Cardiac septum (tissue), 1 donor: ENCODE measurements at places on chromosomes 12 and 14.
A peak's percentile ranks its signal among the peaks of the same experiment; 100 is the strongest.

- DNase-seq: peak; percentile 83
Observed at GRCh38 chr14:68397371-68397811, 395.5 kb downstream of the ZFP36L1 start.

GRCh38 chr14:50871228-50871627, 625 bp upstream of the ABHD12B start:
- no peak for DNase-seq

DNA sequence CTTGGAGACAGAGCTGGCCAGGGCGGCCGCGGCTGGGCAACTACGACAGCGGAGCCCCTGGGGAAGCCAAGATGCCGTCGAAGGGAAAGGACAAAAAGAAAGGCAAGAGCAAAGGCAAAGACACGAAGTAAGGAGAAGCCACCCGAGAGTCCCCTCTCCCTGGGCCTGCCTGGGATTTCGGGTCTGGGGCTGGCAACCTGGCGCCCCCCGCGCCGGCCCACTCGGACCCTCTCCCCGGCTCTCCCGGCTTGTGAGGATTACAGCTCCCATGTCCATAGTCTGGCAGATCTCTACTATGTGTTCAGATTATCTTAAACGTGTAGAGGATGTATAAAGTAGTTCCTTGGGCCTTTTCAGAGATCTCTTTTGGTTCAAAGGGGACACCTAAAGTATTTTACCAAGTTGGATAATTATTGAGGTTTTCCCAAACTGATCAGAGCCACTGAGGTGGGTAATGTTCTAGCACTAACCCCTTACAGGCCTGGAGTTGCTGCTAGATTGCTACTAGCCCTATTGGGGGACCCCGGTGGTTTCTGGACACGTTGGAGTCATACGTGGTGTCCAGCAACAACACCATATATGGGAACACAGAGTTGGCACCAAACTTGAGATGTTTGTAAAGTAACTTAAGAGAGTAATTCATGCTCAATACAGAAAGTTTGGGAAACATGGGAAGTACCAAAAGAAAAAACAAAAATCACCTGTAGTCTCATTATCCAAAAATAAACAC, 424 bp downstream of the BBOF1 start:
- DNase-seq: no peak

DNA sequence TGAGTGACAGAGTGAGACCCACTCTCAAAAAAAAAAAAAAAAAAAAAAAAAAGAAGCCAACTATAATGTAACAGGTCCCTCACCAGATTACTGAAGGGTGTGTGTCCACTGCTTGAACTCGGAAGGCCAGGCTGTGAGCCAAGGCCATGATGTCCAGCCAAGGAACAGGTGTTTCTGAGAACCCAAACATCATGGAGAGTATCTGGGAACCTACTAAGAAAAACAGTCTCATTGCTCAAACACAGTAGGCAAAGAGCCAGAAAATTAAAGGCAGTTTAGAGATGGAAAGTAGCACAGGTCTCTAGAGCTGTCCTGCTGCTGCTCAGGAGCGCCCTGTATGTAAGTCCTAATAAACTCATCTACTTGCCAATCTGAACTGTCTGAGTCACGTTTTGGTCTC, 12.5 kb upstream of the MAP4K5 start:
- DNase-seq: no peak

- no peak for DNase-seq
Observed at GRCh38 chr12:87812030-87812429, 217.2 kb downstream of the C12orf50 start.

GRCh38 chr12:101305226-101305779, 25.4 kb downstream of the UTP20 start:
- DNase-seq: no peak

GRCh38 chr12:71438670-71439361, 782 bp upstream of the LGR5 start:
- DNase-seq: no peak

GRCh38 chr12:8057839-8058238, 8.3 kb downstream of the C3AR1 start:
- no peak for DNase-seq

- DNase-seq: peak; percentile 91
Observed at GRCh38 chr12:52044292-52044983, 6.8 kb upstream of the NR4A1 start.

DNA sequence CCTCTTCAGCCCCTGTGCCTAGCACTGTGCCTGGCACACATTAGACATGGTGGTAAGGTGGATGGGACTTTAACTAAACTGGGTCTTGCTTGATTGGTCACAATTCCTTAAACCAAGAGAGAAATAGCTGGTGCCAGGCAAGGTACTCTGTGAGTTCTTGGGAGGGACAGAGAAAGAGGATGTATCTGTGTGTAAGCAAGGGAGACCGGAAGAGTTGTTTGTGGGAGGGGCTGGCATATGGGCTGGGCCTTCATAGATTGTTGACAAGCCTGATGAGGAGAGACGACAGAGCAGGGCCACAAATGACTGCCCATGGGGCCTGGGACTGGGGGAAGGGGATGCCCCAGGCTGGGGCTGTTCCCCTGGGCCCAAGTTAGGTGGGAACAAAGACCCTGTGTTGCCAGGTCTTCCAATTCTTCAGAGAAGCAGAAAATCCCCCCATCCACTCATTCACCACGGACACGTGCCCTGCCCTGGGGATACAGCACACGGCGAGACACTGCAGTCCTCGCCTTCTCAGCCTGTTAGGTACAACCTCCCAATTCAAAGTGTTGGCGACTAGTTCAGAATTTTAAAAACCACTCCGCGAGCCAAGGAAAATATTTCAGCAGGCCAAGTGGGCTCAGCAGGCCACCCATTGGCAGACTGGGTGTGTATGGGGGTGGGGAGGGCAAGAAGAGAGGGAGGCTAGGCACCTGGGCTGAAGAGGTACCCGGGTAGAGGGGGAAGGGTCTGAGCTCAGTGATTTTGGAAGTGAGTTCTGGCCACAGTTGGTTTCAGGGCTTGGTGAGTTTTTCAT, 11.4 kb upstream of the CYP46A1 start:
- no peak for DNase-seq

DNA sequence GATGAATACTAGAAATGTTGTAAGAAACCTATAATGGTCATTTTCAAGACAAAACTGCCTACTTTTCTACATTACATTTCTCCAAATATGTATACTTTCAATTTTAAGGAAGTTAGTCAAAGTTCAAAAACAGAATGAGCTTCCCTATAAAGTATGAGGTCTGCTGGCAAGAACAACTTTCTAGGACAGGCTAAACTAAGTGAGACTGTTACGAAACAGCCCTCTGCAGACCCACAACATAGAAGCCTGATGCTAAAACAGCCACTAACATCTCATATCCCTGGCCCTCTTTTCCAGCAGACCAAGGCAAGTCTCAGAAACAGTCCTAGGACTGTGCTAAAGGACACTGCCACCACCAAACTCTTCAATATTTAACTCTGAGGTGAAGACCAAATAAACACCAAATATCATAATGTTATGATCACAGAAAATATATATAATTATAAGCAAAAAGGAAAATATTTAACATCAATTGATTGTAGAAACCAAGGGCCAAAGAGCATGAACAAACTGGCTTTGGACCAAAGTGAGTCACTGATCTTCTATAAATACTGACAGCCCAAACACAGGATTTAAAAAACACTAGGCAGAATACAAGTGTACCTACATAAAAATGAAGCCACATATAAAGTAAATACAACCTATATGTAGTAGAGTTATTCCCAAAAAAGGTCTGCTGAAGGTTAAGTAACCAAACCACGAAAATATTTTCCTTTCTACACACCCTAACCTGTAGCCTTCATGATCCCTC, 27.7 kb downstream of the PPP4R3A start:
- no peak for DNase-seq

GRCh38 chr12:19550626-19551025, 111.3 kb downstream of the AEBP2 start:
- no peak for DNase-seq

- DNase-seq: peak; percentile 51
Observed at GRCh38 chr14:105085766-105086165, 20.5 kb upstream of the GPR132 start.

- DNase-seq: no peak
Observed at GRCh38 chr12:34290381-34290995, 268.2 kb downstream of the ALG10 start.

DNA sequence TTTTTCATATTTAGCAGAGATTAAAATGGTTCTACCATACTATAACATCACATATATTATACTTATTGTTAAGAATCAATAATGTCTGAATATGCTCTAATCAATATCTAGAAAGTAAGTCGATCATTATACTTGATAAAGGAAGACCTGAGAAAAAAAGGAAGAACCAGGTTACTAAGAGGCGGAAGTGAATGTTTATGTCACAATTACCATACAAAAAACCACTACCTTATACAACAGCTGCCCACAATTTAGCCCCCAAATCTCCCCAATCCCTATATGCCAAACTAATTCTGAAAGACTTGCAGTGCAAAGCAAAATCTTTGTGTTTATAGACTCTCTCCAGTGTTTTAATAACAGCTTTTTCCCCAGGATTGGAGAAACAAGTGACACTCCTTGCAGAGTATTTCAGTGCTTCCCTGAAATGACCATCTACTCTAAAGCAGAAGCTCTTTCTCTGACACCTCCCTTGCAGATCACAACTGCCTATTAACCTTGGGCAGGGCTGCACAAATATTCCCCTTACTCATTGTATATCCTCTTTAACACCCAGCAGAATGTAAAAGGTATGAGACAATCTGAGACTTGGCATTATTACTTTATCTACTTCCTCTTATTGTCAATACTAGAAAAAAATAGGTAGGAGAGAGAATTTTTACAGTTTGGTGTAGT, 12.7 kb upstream of the SLC2A3 start:
- DNase-seq: no peak

- DNase-seq: no peak
Observed at GRCh38 chr12:12185414-12185813, 81.4 kb downstream of the LRP6 start.

- DNase-seq: no peak
Observed at GRCh38 chr14:68941820-68942219, 37.3 kb downstream of the ACTN1 start.

DNA sequence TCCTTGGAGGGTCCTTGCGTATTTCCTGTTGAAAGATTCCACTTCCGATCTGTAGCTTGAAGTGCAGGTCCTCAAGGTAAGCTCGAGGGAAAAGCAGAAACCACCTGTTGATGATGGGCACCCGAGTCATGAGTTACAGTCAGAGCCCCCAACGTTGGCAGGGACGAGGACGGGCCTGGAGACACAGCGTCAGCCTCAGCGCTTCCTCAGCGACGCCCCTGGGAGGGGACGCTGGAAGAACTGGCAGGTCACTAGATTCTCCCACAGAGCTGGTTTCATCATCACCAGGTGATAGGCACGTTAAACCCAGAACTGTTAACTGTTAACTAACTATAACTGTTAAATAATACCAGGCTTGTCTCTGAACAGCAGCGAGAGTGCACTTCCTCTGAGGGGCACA, 101.8 kb downstream of the TNFAIP2 start:
- no peak for DNase-seq

- DNase-seq: no peak
Observed at GRCh38 chr12:122545855-122546254, 18.8 kb downstream of the KNTC1 start.

- no peak for DNase-seq
Observed at GRCh38 chr14:78440356-78440894, 270.3 kb downstream of the NRXN3 start.

GRCh38 chr14:85536833-85537190, 6.9 kb downstream of the FLRT2 start:
- no peak for DNase-seq

GRCh38 chr14:66233591-66233990, 252.6 kb upstream of the CCDC196 start:
- DNase-seq: no peak

DNA sequence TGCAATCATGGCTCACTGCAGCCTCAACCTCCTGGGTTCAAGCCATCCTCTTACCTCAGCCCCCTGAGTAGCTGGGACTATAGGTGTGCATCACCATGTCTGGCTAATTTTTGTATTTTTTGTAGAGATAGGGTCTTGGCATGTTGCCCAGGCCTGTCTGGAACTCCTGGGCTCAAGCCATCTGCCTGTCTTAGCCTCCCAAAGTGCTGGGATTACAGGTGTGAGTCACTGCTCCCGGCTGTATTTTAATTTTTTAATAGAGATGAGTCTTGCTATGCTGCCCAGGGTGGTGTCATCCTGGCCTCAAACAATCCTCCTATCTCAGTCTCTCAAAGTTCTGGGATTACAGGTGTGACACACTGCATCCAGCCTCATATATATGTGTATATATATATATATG, 31.7 kb upstream of the GPRC5A start:
- no peak for DNase-seq

DNA sequence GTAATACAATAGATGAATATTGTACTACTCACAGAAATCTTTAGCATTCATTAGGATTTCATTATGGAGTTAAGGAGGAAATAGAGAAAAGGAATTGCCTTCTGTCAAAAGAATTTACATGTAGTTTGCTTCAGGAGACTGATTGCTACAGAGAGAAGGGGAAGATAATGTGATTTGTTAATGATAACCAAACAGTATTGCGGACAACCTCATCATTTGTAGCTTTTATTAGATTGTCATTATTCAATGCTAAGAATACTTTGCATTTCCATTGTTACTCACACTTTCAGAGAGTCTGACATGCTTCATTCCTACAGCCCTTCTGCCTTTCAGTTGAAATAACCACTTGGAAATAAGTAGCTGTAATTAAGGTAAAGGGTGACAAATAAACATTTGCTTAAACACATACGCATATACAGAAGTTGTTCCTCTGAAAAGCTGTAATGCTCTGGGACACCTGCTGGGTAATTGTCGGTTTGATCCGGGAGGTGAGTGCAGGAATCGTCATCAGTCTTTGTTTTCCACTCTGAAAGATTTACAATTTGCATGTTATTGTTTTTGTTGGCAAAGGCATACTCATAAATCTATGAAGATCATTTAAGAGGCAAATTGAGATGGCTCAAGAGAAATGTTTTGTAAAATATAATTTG, 600.2 kb downstream of the TRHDE start:
- DNase-seq: no peak

DNA sequence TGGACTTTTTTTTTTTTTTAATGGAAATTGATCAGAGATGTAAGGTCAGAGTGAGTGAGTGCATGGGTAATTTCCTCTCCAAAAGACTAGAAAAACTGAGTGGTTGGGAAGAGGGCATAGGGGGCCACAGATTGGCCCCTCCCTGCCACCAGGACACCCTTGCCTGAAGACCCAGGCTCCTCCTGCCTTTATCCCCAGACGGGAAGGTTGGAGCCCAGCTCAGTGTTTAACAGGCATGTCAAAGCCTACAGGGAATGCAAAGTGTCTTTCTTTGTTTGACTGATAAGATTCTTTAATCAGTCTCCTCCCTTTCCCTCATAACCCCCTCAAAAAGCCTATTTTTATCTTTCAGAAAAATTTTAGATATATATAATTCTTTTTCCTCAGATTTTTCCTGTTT, 50.3 kb downstream of the IRAK3 start:
- DNase-seq: no peak

GRCh38 chr14:91373591-91374254, 43.9 kb downstream of the CCDC88C start:
- DNase-seq: no peak

DNA sequence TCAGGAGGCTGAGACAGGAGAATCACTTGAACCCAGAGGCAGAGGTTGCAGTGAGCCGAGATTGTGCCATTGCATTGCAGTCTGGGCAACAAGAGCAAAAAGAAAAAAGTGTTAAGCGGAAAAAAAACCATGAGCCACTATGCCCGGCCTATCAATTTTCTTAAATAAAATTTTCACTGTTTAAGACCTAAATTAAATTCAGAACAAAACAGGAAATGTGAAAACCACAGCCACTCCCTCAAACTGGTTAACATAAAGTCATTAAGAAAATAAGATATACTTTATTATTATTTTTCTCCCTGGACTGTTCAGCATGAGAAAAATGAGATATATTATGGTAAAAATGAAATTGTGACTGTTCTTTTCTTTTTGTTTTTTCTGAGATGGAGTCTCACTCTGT, 44.6 kb upstream of the GCH1 start:
- DNase-seq: no peak
